Mesendoderm (in vitro differentiated cells): ENCODE measurements at places on chromosomes 5 and 9.

DNA sequence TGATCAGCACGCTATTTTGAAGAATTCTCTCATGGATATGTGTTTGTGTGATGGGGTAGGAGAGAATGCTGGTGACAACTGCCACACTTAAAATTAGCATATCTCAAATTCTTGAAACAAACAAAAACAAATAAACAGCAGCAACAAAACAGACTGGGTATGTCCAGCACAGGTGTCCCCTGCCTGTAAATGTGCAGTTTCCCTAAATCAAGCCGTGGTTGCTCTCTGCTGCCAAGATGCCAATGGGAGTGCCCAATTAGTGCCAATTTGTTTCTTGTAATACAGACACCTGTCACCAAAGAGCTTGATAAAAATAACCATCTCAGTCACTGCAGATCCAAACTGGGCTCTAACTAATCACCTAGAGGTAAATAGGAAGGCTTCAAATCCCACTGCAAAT lies 144.2 kb upstream of the SMARCA2 start:
- H3K27me3 ChIP-seq: no peaks in the 10 kb centered on the region
- H3K27ac ChIP-seq: no peak overlapping the region
- no peak for DNase-seq
- H3K36me3 ChIP-seq: no peaks in the 10 kb centered on the region

DNA sequence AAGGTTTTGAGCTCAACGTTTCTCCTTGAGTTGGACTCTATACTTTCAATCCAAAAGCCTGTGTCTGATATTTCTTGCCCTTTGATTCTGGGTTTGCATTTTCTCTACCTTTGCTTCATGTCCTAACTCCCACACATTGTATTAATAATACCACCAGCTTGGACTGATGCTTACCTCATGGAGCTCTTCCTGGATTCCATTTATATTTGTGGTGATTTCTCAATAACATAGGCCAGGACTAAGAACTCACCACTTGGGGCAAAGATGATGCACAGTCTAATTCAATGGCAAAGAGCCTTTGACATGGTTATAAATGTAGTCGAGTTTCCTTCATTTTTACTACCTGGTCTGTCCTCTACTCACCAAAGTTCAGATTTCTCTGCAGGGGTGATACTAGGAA lies 27.5 kb upstream of the EFNA5 start:
- no peak overlapping the region for H3K27ac ChIP-seq
- H3K4me3 ChIP-seq: no peak overlapping the region
- H3K27me3 ChIP-seq: no peaks in the 10 kb centered on the region
- no peak for DNase-seq

DNA sequence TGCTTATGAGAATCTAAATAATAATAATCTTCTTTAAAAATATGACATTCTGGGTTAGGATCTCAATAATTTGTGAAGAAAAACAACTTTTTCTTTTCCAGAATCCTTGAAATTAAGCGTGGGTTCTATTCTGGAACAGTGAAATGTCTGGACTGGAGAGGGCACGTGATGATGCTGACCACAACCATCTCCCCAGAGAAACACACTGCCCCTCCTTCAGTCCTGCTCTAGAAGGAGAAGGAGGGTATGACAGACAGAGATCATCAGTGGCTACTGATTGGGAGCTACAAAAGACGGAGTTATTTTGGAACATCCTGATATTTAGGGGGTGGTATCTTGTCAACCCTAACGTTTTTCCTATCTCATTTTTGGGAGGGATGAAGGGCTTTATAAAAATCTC lies 40.2 kb downstream of the MEF2C start:
- DNase-seq: no peak
- H3K27me3 ChIP-seq: no peaks in the 10 kb centered on the region
- no peaks in the 10 kb centered on the region for H3K36me3 ChIP-seq
- no peaks in the 10 kb centered on the region for H3K4me1 ChIP-seq

DNA sequence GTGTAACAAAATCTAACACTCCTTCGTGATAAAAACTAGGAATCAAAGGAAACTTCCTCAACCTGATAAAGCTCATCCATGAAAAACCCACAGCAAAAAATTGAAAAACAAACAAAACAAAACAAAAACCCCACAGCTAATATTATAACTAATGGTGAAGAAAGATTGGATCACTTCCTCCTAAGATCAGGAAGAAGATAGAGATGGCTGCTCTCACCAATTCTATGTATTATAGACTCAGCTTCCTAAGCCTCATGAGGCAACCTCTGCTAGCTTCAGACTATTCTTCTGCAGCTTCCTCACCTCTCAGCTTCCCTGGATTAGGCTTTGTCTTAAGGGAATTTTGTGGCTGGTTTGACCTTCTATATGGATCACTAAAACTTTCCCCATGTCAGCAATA lies 40.1 kb downstream of the PHAX start:
- no peaks in the 10 kb centered on the region for H3K4me1 ChIP-seq
- no peaks in the 10 kb centered on the region for H3K36me3 ChIP-seq
- H3K27ac ChIP-seq: no peak overlapping the region
- H3K4me3 ChIP-seq: no peak overlapping the region
- H3K27me3 ChIP-seq: no peaks in the 10 kb centered on the region

DNA sequence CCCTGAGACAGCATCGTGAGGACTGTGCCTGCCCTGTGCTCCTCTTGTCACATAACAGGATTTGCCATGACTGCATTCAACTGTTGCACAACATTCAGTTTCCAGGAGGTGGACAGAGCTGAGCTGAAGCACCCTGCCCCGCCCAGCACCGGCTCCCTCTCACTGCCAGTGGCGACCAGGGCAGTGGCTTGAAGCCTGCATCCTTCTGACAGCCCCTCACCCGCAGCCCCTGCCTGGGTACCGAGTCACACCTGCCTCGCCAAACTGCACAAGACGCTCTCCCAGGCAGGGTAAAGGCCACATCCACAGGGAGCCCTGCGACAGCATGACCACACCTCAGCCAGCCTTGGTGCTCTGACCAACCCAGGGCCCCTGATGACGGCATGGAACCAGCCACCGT lies 59.9 kb upstream of the ZNF354A start:
- DNase-seq: no peak
- no peak overlapping the region for H3K27ac ChIP-seq
- H3K4me3 ChIP-seq: no peak overlapping the region
- no peaks in the 10 kb centered on the region for H3K4me1 ChIP-seq
- H3K27me3 ChIP-seq: no peaks in the 10 kb centered on the region
- no peaks in the 10 kb centered on the region for H3K36me3 ChIP-seq

DNA sequence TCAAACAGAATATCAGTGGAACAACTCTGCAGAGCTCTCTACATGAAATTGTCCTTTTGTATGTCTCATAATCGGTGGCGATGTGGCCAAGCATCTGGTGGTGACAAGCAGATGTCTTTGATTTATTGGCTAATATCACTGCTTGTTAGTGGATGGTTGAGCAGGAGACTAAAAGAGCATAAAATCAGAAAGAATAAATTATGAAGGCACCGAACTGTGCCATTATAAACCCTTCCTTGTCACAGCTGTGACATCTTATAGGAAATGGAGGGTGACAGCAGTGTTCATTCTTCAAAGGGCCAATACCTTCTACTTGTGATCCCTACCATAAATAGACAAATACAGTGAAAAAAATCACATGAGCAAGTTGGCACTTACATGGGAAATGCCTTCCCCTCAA lies 1404.3 kb downstream of the MAT2B start:
- no peaks in the 10 kb centered on the region for H3K4me1 ChIP-seq
- H3K27me3 ChIP-seq: no peaks in the 10 kb centered on the region
- DNase-seq: no peak
- H3K27ac ChIP-seq: no peak overlapping the region

DNA sequence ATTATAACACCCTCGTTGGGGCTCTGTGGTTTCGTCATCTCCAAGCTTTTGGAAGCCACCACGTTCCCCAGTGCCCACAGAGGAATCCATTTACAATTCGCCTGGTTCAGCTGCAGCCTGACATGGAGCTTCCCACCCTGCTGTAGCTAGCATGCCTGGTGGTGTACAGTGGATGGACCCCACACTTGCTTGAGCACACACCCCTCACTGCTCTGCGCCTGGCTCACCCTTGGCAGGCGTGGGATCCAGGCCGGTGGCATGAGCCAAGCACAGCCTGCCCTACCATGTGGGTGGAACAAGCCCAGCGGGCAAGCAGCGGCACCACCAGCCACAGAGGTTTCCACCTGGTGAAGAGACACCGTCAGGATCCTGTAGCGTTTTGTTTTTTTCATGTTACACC lies 1045.7 kb upstream of the CDH9 start:
- no peaks in the 10 kb centered on the region for H3K36me3 ChIP-seq
- H3K27ac ChIP-seq: no peak overlapping the region
- no peaks in the 10 kb centered on the region for H3K27me3 ChIP-seq

DNA sequence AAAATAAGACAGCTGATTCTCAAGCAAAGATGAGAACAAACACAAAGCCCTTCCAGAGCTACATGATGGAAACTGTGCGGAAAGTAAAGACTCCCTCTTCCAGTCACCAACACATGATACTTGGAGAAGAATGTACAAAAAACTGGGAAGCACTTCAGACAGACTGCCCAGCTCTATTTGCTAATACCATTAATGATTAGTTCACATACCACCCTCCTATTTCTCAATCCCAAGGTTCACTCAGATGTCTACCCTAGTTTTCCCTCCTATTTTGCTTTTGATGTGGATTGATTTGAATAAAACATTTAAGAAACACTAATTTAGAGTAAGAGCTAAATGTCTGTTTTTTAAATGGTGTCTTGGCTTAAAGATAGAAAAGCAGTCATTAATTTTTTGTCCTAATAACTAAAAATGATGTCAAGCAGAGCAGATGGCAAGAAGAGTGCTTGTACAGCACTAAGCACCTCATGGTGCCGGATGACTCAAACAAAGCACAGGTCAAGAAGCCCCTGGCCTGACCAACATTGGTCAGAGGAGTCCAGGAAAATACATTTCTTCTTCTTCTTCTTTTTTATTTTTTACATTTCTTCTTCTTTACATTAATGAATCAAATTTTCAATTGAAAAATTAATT lies 639.4 kb downstream of the PDE4D start:
- no peak overlapping the region for H3K4me3 ChIP-seq
- H3K4me1 ChIP-seq: no peaks in the 10 kb centered on the region
- H3K27ac ChIP-seq: no peak overlapping the region
- no peaks in the 10 kb centered on the region for H3K36me3 ChIP-seq
- DNase-seq: no peak

DNA sequence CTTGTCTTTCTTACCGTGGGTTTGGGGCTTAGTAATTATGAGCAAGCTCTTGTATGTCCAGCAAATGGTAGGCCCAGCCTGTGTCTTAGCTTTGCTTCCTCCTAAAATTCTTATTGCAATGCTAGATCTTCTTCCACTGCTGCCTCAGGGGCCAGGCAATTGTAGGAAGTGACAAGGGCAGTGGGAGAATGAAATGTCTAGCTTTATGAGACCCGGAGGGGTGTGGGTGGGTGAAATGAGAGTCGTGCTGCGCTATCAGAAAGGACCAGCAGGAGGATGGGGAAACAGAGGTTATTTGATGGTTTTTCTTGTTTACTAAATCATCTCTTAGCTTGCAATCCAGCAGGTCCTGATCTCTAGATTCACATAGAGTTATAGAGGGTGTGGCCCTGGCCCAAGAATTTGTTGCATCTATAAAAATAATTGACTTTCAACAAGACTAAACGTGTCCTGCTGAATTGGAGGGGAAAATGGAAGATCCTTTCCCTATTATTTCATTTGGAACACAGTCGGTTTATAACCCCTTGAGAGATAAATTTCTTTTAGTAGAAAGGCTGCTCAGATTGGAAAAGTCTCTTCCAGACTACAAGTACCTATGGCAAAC lies 43.7 kb downstream of the ZNF366 start:
- H3K4me3 ChIP-seq: no peak overlapping the region
- H3K27ac ChIP-seq: no peak overlapping the region
- no peak for DNase-seq
- H3K27me3 ChIP-seq: no peaks in the 10 kb centered on the region
- H3K36me3 ChIP-seq: no peaks in the 10 kb centered on the region
- H3K4me1 ChIP-seq: peaks cover 1% of the 10 kb centered on the region

- peak; percentile 84 for DNase-seq
- H3K27ac ChIP-seq: no peak overlapping the region
- H3K4me1 ChIP-seq: no peaks in the 10 kb centered on the region
- H3K36me3 ChIP-seq: no peaks in the 10 kb centered on the region
Measured at GRCh38 chr9:107487521-107488374, 1.8 kb downstream of the KLF4 start.

DNA sequence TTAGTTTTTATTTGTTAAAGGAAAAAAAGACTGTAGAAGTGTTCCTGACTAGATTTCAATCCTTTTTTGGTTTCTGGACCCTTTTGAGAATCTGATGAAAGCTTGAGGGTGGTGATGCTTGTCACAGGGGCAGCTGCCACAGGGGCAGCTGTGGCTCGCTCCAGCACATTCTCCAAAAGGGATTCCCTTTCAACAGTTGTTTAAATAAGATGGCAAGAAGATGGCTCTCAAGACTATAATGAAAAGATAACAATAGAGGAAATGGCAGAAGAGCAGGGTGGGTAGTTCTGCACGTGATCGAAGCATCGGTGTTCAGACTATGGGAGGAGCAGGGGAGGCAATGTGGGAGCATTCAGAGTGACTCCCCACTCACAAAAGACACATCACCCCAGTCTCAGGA lies 46.5 kb upstream of the TNFAIP8 start:
- H3K27me3 ChIP-seq: no peaks in the 10 kb centered on the region
- no peaks in the 10 kb centered on the region for H3K4me1 ChIP-seq
- no peak overlapping the region for H3K4me3 ChIP-seq

GRCh38 chr9:27003426-27004077 lies 1.9 kb downstream of the LRRC19 start:
- H3K36me3 ChIP-seq: no peaks in the 10 kb centered on the region
- H3K27ac ChIP-seq: no peak overlapping the region
- DNase-seq: peak; percentile 7

- no peaks in the 10 kb centered on the region for H3K27me3 ChIP-seq
- H3K4me1 ChIP-seq: no peaks in the 10 kb centered on the region
- peak; percentile 75 for DNase-seq
Measured at GRCh38 chr9:78030296-78030552, 1.4 kb downstream of the GNAQ start.

DNA sequence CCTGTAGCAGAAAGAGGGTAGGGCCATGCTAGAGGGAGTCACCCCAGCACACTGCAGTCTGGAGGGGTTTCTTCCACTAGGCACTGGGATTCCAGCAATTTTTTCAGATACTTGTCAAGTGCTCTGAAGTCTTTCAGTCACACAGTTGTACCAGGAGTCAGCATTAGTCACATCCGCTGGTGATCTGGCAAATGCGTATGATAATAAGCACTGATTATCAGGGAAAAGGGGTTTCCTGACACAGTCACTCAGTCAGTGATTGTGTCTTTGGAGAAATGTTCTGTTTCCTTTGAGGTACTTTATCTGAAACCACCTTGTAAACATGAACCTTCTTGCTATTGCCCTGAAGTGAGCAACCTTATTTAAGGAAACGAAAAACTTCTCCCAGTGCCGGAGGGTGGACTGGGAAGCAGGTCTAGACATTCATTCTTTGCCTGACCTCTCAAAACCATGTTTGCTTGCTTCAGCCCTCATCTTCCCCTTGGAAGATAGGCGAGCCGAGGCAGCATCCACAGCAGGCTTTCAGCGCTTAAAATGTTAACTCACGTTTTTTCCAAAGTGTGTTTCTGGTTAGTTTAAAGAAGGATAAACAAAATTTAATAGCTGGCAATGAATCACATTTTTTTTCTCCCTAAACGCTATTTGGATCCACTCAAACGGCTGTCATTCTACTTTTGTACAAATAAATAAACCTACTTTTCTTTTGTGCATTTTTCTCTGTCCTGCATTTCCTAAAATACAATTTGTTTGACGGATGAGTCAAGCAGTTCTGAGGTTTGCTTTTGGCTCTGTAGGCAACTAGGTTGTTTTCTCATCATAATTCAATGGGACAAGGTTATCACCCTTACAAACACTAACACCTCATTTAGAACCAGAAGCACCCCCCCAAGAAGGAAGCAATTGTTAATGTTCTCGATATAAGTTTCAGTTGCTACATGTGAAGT lies 77.7 kb downstream of the FOXD1 start:
- no peak overlapping the region for H3K4me3 ChIP-seq
- H3K36me3 ChIP-seq: no peaks in the 10 kb centered on the region
- H3K27ac ChIP-seq: peak overlapping the region; percentile 78
- H3K27me3 ChIP-seq: no peaks in the 10 kb centered on the region
- peak; percentile 91 for DNase-seq
